ENCODE measurements at places on chromosomes 3 and 15. TPM values are rescaled to one million over a fixed set of nuclear protein-coding genes. Genes with fewer than 3 reads are reported as not detected.
A peak's percentile ranks its signal among the peaks of the same experiment; 100 is the strongest.

DNA sequence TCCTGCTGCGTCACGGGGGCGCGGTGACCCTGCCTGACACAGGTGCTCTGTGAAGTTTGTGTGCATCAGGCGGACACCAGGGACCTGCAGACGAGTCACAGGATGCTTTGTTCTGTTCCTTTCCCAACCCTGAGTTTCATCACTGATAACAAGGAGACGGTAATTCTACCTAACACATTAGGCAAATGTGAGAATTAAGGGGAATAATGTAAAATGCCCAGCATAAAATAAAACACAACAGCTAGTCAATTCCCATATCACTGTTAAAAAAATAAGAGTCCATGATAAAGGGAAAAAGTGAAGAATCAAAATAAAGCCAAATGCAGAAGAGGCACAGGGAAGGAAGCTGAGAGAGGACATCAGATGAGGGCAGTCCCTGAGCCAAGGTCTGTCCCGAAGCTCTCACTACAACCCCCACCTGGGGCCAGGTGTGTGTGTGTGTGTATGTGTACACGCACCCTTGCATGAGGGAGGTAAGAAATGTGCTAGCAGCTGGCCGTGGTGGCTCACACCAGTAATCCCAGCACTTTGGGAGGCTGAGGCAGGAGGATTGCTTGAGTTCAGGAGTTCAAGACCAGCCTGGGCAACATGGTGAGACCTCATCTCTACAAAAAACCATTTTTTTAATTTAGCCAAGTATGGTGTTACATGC is 27.5 kb downstream of the PLA2G4D start:
- DNase-seq: no peak

DNA sequence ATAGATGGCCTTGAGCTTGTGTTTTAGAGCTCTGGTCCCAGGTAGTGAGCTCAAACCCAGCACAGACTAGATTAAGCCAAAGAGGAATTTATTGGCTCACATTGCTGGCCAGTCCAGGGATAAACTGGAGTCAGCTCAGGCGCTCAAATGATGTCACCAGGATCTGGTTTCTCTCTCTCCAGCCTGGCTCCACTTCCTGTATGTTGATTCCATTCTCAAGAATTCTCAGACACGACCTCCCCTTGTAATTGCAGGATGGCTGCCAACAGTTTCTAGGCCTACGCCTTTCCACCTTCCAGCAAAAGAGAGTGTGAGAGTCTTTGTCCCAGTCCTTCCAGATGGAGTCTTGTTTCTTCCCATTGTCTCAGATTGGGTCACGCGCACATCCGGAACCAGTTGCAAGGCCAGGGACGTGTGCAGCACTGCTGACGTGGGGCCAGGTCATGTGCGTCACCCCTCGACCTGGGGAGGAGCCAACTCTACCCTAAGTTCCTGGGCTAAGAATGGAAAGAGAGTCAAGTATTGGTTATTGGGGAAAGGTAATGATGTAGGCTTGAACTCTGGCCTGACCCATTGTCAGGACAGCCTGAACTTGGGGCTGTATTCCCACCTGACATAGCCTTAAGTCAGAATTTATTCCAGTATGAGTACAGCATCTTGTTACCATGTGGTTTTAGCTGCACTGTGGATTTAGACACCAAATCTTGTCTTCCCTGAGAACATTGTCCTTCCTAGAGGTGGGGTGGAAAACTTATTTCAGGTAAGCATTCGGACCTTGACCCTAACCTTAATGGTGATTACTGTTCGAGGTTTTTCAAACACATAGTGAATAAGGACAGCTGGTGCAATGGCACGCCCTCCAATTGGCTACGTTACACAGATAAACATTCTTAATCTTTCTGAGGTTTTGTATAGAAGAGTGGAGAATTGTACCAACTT is 31.6 kb downstream of the CACNA1D start:
- peak; percentile 12 for DNase-seq

GRCh38 chr15:60264088-60264487 is 133.7 kb downstream of the ANXA2 start:
- no peak for DNase-seq

DNA sequence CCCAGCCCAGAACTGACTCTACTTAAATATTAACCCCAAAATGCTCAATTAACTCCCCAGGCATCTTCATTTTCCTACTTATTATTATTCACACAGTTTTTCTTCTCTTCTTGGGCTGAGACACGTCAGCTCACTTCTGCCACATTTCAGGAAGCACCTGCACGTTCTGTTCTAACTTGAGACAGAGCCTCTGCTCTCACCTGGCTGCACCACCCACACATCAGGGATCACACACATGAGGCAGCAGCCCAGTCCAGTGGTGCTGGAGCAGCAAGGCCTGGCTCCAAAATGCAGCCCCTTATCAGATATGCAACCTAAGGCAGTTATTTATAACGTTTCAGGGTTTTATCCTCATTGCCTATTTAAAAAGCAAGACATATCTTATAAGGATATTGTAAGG is 127.5 kb downstream of the OSBPL10 start:
- no peak for DNase-seq

DNA sequence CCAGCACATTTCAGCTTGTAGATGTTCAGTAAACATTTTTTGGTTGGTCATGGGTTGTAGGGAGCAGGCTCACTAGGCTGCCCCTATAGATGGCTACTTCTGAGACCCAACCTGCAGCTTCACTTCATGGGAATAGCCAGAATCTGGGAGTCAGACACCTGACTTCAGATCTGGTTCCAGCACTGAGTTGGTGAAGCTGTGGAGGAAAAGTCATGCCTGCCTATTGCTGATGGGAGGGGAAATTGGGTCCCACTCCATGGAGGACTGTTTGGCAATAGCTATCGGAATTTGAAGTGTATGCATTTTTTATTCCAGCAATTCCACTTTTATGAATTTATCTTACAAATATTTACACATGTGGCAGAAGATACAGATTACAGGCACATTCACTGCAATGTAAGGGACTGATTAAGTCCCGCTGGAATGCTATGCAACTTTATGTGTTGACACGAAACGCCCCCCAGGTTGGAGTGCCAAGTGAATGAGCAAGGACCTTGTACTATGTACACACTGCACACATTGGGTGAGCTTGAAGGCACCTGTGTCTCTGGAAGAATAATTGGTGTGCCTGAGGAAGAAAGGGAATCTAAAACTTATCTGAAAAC is 7.8 kb upstream of the CCR1 start:
- peak; percentile 43 for DNase-seq

The BTBD1 gene
- total RNA-seq: 105 TPM

The TERB2 gene
- not detected for total RNA-seq

The SEMA5B gene
- not detected for total RNA-seq
